AG04450 (cell line): ENCODE measurements at places on chromosomes 1 and 21.

DNA sequence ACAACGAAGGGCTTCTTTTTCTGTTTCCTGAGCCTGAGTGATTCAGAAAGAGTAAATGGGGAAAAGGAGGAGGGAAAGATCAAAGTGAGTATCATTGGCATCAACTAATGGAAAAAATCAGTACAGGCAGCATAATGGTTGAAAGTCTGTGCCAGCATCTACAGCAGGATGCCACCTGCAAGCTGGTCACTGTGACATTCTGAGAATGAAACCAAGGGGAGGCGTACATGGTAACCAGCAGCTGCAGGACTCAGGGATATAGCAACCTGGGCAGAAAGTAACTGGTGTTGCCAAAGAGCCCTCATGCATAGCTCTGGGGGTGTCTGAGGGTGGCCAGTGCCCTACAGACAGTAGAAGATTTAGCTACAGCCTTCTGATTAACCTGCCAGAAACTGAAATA, 305.9 kb downstream of the BRINP2 start:
- DNase-seq = no peak

DNA sequence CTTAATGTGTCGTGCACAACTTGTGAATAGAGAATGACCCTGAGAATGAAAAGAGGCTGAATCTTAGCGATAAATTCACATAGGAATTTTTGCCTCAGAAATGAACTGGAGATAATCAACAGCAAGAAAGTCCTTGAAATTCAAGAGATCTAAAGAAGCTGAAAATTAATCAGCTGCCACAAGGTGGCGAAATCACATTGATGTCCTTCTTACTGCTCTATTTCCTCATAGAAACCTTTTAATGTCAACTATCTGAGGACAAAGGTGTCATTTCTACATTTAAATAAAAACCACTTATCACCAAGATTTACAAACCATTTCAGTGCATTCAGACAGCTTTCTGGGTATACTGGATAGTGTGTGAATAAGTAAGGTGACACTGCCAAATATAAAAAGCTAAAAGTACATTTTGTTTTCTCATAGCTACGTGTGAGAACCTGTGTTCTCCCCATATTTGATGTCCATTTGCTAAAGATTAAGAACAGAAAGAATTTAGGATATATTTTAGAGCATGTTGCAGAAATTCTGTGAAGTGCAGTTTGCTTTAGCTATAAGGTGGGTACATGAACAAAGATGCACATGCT, 485.3 kb upstream of the PTBP2 start:
- peak; percentile 30 for DNase-seq

DNA sequence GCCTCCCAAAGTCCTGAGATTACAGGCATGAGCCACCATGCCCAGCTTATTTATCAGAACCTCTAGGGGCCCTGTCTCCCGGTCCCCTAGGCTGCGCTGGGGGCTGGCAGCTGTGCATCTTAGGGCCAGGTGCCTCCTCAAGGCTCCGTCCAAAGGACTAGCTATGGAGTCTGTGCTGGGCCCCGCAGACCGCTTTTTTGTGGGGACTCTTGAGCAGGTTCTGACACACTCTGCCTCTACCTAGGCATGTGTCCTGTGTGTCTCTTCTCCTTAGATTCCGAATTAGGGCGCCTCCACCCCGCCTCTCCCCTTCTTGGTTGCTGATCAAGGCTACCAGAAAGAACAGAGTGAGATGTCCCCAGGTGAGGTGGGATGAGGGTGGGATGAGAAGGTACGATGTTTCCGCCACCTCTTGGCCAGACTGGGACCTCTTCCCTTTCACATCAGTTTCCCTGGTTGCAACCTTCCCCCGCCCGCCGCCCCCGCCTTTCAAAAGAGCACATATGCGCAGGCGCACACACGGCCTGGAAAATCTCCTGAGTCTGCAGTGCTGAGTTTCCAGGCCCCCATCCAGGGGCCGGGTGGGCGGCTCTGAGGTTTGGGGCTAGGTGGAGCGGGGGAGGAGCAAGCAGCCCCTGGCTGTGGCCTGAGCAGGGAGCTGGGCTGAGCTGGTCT, 5.0 kb upstream of the PTPN7 start:
- DNase-seq = no peak

- no peak for DNase-seq
These were observed 122.9 kb upstream of the ERG start for GRCh38 chr21:38621132-38621531.

DNA sequence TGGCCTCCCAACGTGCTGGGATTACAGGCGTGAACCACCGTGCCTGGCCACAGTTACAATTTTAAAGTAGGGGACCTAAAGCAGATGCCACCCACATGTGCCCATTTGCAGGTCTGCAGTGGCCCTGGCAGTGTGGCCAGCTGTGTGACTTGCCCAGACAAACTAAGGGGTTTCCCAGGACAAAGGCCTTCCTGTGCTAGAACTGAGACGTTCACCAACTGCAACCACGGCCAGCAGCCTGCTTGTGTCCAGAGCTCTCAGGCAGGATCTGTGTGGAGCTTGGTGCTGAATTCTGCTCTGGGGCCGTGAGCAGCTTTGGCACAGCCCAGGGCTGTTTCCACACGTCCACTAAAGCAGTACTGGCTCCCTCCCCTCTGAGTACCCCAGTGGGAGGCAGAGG, 10.6 kb upstream of the PTTG1IP start:
- no peak for DNase-seq

DNA sequence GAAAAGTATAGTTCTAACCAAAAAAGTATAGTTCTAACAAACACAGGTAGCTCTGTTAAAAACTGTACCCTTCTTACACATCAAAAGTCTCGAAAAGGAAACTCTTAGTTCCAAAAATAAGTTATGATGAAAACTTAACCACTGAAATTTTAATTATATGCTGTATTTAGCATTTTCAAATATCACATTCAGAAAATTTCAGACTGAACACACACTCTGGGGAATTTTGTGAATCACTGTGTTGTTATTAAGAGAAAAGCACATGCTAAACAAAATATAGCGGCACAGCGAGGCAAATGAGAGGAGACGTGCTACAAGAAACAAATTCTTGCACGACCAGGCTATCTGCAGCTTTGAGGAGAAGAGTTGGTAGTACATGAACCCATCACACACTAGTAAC, 30.4 kb downstream of the VAV3 start:
- no peak for DNase-seq

DNA sequence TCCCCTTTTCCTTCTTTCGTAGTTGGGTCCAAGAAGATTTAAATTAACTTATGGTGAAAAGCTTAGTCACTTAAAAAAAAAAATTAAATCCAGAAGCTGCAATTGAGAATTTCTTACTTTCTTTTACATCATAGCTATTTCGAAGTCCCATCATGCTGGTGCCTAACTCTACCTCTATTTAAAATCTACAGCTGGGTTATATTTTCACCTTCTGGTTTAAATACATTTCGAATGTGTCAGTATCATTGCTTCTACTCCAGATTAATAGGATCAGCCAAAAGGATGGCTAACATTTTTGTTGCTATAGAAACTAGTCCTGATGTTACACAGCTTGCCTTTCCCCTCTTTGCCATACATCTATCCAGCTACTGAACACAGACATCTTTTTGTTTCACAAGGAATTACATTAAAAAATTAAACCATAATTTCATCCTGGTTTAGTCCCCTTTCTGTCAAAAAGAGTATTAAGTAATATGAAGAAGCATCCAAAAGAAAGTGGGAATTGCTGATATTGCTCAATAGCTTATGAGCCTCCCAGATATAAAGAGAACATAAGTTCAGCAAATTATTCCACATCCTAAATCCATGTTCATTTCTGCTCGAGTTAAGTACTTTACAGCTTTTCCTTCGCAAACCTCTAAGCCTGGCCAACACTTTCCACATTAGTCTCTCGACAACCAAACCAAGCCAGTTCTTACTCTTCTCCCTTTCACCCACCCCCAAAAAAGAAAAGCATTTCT, 396.7 kb upstream of the DAB1 start:
- no peak for DNase-seq
